SW480 (cell line): ENCODE measurements at places on chromosomes 6 and 20.

DNA sequence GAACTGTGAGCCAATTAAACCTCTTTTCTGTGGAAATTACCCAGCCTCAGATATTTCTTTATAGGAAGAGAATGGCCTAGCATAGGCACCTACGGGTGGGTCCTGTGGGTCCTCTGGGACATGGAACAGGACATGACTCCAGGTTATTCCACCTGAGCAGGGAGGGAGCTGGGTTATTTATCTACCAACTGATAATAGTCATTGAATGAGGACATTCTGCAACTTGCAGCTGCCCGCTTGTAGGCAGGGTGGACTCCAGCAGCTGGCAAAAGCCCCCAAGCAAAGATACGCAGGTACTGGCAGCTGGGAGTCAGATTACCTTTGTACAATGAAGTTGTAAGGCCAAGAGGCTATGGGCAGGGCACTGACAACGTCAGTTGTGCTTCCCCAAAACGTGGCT, 1.4 kb upstream of the BANF2 start:
- DNase-seq: no peak

DNA sequence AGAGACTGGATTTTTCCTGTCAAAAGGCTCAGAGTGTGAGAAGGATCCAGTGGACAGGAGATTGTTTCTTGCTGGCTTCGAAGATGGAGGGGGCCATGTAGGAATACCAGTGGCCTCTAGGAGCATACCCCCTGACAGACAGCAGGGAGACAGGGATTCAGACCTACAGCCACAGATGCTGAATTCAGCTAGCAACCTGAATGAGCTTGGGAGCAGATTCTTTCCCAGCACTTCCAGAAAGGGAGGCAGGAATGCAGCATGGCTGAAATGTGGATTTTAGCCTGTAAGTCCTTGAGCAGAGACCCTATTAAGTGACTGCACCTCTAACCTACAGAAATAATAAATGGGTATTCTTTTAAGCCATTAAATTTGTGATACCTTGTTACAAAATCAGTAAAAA, 44.6 kb downstream of the STXBP5 start:
- DNase-seq: no peak

GRCh38 chr6:35386989-35387388, 44.6 kb downstream of the PPARD start:
- DNase-seq: no peak

DNA sequence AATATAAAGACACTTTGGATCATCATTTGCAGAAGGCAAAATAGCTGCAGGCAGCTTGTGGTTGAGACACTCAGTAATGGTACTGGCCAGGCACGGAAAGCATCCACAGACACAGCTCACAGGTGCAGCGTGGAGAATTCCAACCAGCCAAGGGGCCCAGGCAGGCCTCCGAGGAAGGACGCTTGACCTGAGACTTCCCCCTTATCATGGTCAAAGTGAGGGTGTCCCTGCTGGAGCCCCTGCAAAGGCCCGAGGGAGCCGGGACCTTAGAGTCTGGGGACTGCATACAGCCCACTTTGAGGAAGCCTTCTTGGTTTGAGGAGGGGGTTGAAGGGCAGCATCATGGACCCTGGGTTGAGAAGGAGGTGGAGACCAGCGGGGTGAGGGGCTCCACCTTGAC, 15.1 kb upstream of the MYT1 start:
- no peak for DNase-seq

- DNase-seq: no peak
These were observed 8.5 kb upstream of the TINAG start for GRCh38 chr6:54299542-54300269.

- DNase-seq: no peak
These were observed 201.1 kb downstream of the SAMD5 start for GRCh38 chr6:147709396-147710272.

GRCh38 chr20:15235471-15236198, 898.2 kb upstream of the FLRT3 start:
- DNase-seq: no peak

GRCh38 chr20:62799459-62799858, 3.2 kb downstream of the MRGBP start:
- no peak for DNase-seq

- DNase-seq: no peak
These were observed 167.6 kb downstream of the PLCB4 start for GRCh38 chr20:9236458-9236857.

GRCh38 chr6:161056451-161056850, 64.9 kb downstream of the MAP3K4 start:
- DNase-seq: no peak

GRCh38 chr20:49320460-49320859, 42.6 kb upstream of the ZNFX1 start:
- peak; percentile 73 for DNase-seq
